Hippocampal formation (tissue), 2 donors: ENCODE measurements at places on chromosomes 5 and 9.

DNA sequence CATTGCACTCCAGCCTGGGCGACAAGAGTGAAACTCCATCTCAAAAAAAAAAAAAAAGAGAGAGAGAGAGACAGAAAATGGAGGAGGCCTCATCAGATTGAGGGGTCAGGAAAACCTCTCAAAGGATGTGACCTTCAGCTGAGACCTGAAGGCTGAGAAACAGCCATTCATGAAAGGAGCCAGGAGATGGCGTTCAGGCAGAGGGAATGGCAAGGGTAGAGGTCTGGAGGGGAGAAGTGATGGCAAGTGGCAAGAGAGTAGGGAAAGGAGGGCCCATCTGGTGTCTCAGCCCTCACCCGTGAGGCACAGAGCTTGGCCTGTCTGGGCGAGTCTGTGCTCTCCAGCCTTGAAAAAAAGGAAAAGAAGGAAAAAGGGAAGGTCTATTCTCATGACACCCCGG, 17.0 kb downstream of the CAMK2A start:
- peak; percentile 35 for DNase-seq

DNA sequence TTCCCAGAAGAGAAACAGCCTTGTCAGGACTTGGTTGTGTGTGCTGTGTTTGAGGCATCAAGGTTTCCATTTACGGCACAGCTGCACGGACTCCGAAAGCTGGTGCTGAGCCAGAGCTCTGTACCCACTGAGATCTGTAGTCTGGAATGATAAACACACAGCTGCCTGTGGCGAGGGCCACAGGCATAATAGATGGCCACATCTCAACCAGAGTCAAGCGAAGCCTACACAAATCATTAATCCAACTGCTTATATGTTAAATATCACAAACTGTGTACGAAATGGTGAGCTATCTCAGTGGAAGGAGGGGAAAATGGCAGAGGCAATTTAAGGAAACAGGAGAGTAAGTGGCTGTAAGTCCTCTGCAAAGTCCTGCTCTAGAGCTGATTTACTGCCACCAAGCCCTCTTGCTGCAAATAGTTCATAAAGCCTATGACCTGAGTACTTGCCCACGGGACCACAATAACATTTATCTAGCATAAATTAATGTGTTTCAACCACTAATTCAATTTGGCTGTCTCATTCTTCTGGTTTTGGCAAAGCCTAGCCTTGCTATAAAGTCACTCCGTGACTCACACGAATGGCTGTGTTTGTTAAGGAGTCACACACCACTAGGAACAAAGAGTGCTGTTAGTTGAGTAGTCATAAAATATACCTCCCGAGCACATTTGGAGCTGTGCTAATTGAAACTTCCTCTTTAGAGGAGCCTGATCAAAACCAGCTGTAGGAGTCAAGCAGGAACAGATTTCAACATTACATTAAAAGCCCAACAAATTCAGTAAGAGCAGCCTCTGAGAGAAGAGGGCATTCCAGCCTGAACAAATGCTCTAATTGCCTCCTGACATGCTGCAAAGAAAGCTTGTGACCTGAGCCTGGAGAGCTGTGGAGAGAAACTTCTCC, 738.6 kb upstream of the ZNF608 start:
- DNase-seq = peak; percentile 89

GRCh38 chr5:36392818-36393217, 91.1 kb upstream of the RANBP3L start:
- no peak for DNase-seq

DNA sequence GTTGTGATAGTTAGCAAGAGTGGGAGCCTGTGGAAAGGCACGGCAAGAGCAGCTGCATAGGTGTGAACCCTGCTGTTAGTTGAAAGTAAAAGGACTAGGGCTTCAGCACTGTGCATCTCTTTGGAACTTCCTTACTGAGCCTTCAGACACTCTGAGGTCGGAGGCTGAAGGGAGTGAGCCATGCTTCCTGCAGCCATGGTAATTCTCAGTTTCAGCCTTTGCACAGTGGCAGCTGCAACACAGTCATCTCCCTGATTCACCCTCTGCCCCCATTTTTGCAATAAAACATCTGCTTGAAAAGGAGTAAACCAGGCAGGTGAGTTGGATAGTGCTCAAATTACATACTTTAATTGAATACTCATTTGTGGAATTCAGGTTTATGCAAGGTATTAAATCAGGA, 6.5 kb upstream of the TLE4 start:
- no peak for DNase-seq

- DNase-seq = no peak
Observed at GRCh38 chr9:109487247-109487646, 10.9 kb downstream of the PTPN3 start.

DNA sequence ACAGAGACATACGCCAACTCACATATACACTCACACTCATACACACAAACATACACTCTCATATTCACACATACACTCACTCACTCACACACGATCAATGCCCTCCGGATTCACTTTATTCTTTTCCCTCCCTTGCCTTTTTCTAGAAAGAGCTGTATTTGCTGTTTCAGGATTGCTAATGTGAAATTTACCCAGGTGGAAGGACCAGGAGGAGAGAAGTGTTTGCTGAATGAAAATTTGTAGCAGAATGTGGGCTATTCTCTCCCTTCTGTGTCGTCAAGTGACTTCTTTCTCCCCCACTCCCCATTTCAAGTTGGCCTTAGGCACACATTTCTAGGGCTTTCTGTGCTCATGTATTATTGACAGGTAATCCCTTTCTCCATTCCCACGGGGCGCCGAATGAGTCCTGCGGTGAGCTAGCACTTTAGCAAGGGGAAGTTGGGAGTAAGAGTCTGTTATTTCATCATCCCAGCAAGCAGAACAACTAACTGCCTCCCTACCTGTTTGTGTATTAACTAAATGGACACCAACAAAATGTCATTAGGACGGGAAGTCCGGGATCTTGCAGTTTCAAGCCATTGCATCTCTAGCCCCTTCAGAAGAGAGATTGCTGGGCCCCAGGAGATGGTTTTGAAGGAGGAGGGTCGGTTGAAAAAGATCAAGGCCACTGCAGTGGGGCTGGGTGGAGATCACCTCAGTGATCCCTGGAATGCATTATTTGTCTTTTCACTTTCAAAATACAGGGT, 97.1 kb upstream of the TAF11L2 start:
- DNase-seq = no peak

- peak; percentile 33 for DNase-seq
Observed at GRCh38 chr9:108708448-108708847, 147.3 kb downstream of the ACTL7B start.

DNA sequence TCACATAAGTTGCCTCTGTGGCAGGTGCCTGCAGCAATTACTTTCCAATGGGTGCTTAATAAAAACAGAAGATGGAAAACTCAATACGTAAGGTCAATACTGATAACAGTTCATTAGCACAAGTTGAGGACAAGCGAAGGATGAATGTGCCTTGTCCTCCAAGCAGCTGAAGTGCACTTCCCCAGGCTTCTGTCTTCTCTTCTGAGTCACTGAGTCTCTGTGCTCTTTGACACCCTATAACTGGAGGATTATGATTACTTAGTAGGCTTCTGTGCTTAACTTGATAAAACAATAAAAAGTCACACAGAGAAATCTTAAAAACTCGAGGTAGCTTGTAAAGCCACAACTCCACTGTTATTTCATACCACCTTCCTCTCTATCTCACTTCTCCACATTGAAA, 216.6 kb upstream of the ADCY2 start:
- DNase-seq = no peak

GRCh38 chr5:52920929-52921328, 68.2 kb upstream of the ITGA2 start:
- no peak for DNase-seq

GRCh38 chr9:110142868-110143481, 65.0 kb downstream of the C9orf152 start:
- no peak for DNase-seq

DNA sequence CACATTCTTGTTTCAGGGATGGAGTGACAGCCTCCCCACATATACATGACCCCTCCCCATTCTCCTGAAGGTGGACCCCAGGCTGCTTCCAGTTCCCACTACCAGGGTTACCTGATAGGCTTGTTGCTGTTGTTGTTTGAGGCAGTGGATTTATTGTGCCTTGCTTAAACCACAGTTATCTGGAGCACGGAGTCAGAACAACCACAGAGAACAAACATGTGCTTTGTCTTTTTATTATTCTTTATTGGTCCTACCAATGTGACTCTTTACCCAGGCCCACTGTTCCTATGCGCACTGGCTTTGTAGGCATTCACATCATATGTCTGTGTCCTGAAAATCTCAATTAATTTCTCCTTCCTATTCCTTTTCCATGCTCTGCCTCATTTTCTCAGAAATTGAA, 41.2 kb upstream of the IPPK start:
- DNase-seq = no peak

GRCh38 chr5:74722271-74722670, 37.2 kb downstream of the HEXB start:
- no peak for DNase-seq

GRCh38 chr5:146440870-146441495, 6.2 kb upstream of the TCERG1 start:
- DNase-seq = peak; percentile 3

DNA sequence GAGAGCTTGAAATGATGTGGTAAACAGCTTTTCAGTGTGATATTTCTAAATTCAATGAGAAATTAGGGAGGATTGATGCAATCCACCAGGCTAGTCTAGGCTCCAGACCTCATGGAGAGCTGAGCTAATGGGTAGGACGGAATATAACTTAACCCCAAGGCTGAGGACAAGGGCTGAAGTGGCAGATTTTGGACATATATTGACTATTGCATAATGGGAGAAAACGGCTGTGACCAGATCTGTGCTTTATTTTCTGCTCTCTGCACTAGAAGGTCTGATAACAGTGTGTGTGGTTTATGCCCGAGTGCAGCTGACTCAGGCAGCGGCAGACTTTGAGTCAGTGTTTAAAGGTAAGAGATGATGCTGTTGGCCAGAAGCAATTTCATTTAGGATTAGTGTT, 70.6 kb downstream of the ACTBL2 start:
- DNase-seq = no peak

- DNase-seq = no peak
Observed at GRCh38 chr9:125953314-125954019, 206.3 kb downstream of the PBX3 start.

GRCh38 chr5:8829323-8830029, 716.4 kb downstream of the SEMA5A start:
- no peak for DNase-seq

DNA sequence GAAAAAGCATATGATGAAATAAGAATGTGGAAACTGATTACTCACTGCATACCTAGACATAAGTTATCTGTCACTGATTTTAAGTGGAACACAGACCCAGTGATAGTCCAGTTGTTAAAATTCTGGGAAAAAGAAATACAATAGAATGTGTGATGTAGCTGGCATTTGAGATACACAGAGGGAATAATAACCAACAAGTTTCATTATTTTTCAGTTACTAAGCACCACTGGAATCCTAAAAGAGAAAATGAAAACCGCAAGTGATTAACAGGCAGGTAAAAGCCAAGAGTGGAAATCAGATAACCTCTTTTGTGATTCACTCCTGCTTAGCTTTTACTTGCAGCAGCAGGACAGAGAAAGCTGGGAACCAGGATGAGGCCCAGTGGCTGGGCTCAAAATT, 994.0 kb upstream of the SEMA6A start:
- DNase-seq = no peak

DNA sequence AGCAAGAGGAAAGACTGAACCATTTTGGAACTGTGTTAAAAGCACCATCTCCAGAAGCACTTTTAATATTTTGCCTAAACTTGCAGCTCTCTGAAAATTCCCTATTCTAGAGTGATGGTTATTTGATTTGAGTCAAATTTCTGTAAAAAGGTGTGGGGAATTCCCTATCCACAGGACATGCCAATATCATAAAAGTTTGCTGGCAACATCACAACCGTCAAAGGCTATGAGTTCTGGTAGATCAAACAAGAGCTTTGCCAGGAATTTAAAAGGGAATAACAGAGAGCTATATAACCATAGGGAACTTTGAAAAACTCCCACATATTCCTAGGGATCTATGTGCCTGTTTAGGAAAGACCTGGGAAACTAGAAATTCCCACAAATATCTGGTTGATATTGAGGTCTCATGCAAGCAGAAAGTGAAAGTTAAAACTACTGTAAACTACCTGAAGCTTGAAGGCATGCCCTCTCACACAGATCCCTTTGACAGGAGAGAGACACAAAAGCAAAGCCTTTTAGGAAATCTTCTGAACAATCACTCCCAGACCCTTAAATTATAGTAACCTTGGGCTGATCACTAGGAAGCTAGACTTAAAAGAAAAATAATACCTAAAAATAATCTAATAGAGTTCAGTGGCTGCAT, 549.9 kb downstream of the ANXA1 start:
- DNase-seq = no peak

DNA sequence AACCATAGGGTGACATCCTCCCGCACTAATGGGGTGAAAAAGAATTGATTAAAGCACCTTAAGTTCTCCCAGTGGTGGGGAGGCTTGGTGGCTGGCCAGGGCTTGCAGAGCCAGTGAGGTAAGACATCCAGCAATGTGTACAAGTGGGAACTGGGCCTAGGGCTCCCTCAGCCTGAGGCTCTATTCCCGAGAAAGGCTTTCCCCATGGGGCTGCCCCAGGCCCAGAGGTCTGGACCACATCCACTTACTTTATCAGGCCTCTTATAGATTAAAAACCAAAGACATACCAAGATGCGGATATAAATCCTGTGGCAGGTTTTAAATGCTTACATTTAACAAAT, 35.3 kb downstream of the C5orf15 start:
- no peak for DNase-seq

GRCh38 chr9:83503866-83504265, 34.3 kb downstream of the FRMD3 start:
- DNase-seq = no peak

DNA sequence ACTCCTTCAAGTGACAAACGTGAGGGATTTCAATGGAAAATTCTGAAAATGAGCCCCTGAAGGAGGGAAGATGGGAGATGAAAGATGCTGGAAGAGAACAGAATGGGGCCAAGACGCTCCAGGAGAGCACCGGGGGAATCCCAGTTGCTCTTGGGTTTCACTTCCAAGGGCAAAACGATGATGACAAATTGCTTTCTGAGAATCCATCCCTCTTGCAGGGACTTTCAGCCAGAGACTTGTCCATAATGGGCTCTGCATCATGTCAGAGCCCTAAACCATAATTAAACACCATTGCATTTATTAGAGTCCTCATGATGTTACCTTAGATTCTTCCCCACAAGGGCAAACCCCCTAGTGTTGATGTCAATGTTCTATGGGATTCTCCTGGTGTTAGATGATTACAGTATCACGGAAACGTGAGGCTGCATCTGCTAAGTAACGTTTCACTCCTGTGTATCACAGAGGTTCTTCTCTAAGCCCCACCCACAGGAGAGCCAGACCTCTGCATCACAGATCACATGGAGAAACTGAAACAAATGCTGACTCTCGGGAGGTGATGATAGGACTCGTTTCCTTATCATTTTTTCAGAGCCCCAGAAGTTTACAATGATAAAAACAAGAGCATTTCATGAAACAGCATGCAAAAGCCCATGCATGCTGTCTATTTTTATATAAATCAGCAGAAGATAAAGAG, 114.4 kb downstream of the TENT4A start:
- DNase-seq = no peak

GRCh38 chr9:94839398-94839797, 112.9 kb downstream of the AOPEP start:
- no peak for DNase-seq
